ENCODE measurements at places on chromosomes 16 and 17. TPM values are rescaled to one million over a fixed set of nuclear protein-coding genes. Genes with fewer than 3 reads are reported as not detected.

Gene SLC5A11
- total RNA-seq = not detected

Gene HS3ST4
- total RNA-seq = 0.69 TPM

Gene LDHD
- 0.64 TPM for total RNA-seq

Gene COG4
- total RNA-seq = 75.9 TPM

Gene FOXJ1
- 18.6 TPM for total RNA-seq

Gene TBC1D3I
- total RNA-seq = 1.9 TPM

Gene PLEKHH3
- 14.1 TPM for total RNA-seq

Gene FOXC2
- total RNA-seq = 0.11 TPM

Gene EXOSC6
- total RNA-seq = 29.5 TPM

Gene MEIOC
- total RNA-seq = 0.86 TPM

Gene LYZL6
- not detected for total RNA-seq

Gene CRYM
- 10.5 TPM for total RNA-seq

Gene C1QTNF8
- not detected for total RNA-seq

Gene GRIN2C
- 0.57 TPM for total RNA-seq

Gene OTOP2
- total RNA-seq = not detected

Gene HCRT
- not detected for total RNA-seq

Gene CNGB1
- total RNA-seq = not detected

Gene TMIGD1
- total RNA-seq = not detected

Gene PRRT2
- 2.4 TPM for total RNA-seq

Gene LAT
- total RNA-seq = 8.0 TPM

Gene CHP2
- not detected for total RNA-seq

Gene PLD2
- total RNA-seq = 81.0 TPM

Gene SOX15
- total RNA-seq = 0.93 TPM

Gene IL34
- not detected for total RNA-seq

Gene TRPV3
- 2.7 TPM for total RNA-seq

Gene LRRC46
- total RNA-seq = 1.3 TPM

Gene SLFN12L
- not detected for total RNA-seq

Gene MT4
- not detected for total RNA-seq

Gene GINS3
- 9.5 TPM for total RNA-seq

Gene DPEP2
- total RNA-seq = not detected

Gene GPR179
- 0.27 TPM for total RNA-seq

Gene DNAI2
- not detected for total RNA-seq

Gene SLC12A3
- total RNA-seq = not detected

Gene ALOX15B
- total RNA-seq = not detected

Gene FN3K
- 40.4 TPM for total RNA-seq

Gene ASPHD1
- total RNA-seq = 3.8 TPM

Gene CACNA1G
- 0.36 TPM for total RNA-seq

Gene HEATR9
- not detected for total RNA-seq

Gene ATF7IP2
- 80.7 TPM for total RNA-seq

Gene CRAMP1
- total RNA-seq = 61.3 TPM

Gene MT1G
- total RNA-seq = 2.9 TPM

Gene ST6GALNAC1
- total RNA-seq = 6.6 TPM

Gene USH1G
- 0.19 TPM for total RNA-seq

Gene ABCC11
- 0.91 TPM for total RNA-seq

Gene MYH2
- total RNA-seq = not detected

Gene SHISA6
- total RNA-seq = 1.2 TPM

Gene TTYH2
- 1.1 TPM for total RNA-seq

Gene CA5A
- total RNA-seq = not detected

Gene MYO15B
- 337 TPM for total RNA-seq

Gene EFCAB13
- 5.2 TPM for total RNA-seq

Gene ARL4D
- 4.9 TPM for total RNA-seq

Gene USP43
- 9.7 TPM for total RNA-seq

Gene CCL17
- not detected for total RNA-seq

Gene STX1B
- 1.0 TPM for total RNA-seq

Gene STH
- total RNA-seq = not detected

Gene MED13
- total RNA-seq = 68.8 TPM

Gene SEBOX
- total RNA-seq = not detected
